ENCODE measurements at places on chromosomes 2 and 18.

- DNase-seq: no peak
Observed at GRCh38 chr2:150792780-150793300, 305.4 kb upstream of the RND3 start.

GRCh38 chr2:232741972-232742371 lies 34.4 kb downstream of the KCNJ13 start:
- no peak for DNase-seq

DNA sequence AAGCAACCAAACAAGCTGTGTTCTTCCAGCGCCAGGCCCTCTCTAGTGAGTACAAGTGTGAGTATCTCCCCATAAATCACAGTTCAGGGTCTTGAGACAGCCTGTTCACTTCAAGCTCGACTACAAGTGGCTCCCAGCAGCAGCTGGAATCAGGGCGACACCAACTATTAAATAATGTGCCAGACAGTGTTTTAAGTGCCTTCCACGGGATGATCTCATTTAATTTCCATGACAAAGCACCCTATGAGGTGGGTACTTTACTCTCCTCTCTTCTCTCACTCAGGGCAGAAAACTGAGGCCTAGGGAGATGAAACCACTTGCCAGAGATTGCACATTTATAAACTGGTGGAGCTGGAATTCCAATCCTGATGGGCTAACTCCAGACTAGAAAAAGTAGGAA lies 2.6 kb upstream of the FAM136A start:
- no peak for DNase-seq

- DNase-seq: no peak
Observed at GRCh38 chr2:234556848-234557573, 60.1 kb upstream of the ARL4C start.

GRCh38 chr2:38154395-38154794 lies 78.4 kb upstream of the CYP1B1 start:
- DNase-seq: no peak

GRCh38 chr18:74436158-74436769 lies 20.8 kb downstream of the DIPK1C start:
- no peak for DNase-seq

DNA sequence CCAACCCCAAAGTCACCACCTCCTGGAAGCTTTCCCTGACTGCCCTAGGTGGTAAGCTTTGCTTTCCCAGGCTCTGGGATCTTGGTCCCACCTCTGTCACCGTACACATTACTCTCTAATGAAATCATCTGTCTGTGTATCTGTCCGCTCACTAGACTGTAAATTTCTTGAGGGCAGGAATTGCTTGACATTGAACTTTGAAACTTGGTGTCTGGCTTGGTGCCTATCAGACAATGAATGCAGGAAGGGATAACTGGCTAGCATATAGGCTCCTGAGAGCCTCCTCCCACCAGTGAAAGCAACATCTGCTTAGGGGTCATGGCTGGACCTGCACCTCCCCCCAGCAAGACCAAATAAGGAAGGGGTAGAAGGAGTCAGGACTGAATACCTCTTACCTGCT lies 155.7 kb downstream of the TNS1 start:
- no peak for DNase-seq

GRCh38 chr2:112646102-112646719 lies 472 bp downstream of the SLC20A1 start:
- DNase-seq: no peak

- no peak for DNase-seq
Observed at GRCh38 chr2:11264818-11265217, 79.6 kb downstream of the ROCK2 start.

DNA sequence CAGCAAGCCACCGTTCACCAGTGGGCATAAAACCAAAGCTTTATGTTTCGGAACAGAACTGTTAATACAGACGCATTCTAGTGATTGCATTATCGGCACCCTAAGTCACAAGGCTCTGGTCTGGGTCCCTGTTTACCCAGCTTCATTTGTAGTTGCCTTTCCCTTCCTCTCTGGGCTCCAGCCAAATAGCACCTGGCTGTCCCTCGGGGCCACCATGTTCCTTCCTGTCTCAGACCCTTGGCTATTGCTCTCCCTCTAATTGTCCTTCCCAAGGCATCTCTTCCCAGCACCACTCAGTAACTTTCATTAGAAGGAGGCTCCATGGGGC lies 75.3 kb downstream of the SDC1 start:
- DNase-seq: no peak

DNA sequence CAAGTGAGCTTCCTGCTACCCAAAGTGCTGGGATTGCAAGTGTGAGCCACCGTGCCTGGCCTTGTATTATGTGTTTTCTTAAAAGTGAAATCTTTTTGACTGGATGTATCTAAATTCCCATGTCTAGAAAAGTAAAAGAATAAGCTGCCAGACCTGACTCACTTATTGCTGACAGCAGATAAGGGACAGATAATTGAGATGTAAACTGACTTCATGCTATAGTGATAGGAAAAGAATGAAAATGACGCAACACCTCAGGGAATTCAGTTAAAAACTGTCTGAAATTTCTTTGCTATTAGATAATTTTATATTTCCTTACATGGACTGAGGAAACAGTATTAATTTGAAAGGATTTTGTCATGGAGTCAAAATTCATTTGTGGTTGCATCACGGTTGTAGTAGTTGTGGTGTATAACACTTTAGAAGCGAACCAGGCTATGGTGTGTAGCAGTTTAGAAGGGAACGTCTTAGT lies 19.4 kb downstream of the TTC27 start:
- no peak for DNase-seq

DNA sequence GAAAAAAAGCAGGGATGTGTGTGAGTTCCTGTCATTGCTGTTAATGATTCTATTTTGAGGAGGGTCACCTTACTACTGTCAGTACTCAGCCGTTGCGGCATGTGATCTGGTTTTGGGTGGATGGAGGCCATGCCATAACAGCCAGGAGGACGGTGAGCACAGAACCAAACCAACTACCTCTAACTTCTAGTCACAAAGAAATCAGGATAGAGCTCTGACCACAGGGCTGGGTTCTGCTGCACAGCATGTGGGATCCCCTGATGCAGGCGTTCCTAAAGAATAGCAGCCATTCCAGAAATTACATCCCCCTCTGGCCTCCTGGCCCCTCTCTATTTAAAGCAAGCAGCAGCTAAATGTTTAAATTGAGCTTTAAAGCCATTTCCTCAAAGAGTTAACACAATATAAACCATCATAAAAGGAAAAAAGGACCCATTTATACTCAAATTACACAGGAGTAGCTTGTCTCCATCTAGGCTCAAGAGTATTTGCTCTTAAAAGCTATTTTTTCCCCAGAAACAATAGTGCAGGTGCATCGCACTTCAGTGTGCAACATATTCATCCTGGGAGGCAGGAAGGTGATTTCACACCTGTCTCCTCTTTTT lies 786.4 kb downstream of the RNF144A start:
- DNase-seq: no peak

DNA sequence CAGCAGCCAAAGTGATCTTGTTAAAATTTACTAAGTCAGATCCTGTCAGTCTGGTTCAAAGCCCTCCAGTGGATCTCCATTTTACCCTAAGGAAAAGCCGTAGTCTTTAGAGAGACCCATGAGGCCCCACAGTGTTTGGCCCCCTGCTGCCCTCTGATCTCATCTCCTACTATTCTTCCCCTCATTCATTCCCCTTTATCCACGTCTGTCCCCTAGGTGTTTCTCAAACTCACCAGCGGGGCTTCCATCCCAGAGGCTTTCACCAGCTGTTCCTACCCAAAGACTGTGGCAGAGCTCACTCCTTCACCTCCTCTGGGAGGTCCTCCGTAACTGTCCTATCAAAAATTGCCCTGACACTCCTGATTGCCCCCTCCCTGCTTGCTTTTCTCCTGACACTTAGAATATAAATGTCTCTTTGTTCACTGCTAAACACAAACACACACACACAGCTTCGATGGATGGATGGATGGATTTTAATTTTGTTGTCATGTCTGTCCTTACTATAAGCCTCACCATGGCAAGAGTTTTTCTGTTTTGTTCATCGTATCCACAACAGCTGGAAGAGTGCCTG lies 26.1 kb downstream of the LIMS1 start:
- no peak for DNase-seq

DNA sequence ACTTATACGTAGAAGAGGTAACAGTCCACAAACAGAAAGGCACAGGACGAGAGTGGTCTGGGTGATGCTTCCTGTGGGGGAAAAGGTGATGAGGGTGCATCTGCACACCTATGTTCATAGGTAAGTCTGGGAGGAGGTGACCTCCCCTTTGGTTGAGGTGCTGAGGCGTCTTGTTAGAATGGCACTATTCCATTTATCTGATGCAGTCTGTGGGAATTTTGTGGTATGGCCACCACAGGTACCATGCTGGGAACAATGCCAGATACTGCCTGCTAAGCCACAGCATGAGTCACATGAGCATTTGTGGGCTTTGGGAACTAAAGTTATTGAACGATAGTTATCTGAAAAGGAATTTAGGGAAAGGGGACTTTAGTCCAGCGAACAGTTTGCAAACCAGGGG lies 27.9 kb downstream of the IL37 start:
- DNase-seq: no peak

DNA sequence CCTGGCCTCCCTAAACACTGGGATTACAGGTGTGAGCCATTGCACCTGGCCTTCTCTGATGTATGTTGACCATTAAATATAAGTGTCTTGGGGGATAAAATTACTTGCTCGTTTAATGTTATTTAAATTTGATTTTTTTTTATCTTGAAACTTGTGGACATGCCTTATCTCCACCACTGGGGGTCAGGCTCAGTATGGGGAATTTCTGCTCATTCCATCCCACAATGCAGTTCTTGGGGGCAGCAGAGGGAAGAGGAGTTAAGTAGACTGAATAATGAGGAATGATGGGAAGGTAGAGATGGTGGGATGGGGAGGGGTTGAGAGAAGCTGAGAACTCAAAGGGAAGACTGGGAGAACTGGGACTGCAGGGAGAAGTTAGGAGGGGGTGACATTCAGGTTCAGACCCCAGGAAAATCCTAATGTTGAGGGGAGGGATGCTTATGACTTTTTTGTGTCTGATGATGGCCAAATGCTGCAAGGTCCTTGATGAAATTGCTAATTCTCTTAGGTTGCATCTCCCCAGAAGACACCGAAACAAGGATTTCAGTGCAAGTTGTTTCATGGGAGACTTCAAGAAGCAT lies 174.2 kb downstream of the MIB1 start:
- DNase-seq: no peak

DNA sequence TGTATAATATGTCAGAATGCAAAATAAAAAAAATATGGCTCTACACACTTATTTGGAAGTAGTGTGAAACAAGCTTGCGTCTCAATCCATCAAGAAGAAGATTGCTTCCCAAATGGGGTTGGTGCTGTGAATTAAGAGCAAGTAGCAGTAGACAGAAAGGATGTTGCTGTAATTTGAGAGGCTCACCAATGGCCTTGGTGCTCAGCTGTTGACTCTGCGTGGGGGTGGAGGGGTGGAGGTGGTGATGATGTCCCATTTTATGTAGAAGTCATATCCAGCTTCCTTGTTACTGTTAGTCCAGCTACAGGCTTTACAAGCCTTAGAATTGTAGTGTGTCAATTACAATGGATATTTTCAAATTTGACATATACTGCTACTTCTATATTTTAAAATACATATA lies 223.4 kb upstream of the RND3 start:
- no peak for DNase-seq

GRCh38 chr18:13216711-13217465 lies 1.7 kb upstream of the LDLRAD4 start:
- no peak for DNase-seq

- DNase-seq: no peak
Observed at GRCh38 chr18:63348508-63349136, 18.4 kb downstream of the KDSR start.

- no peak for DNase-seq
Observed at GRCh38 chr2:2039826-2040225, 291.2 kb downstream of the MYT1L start.

DNA sequence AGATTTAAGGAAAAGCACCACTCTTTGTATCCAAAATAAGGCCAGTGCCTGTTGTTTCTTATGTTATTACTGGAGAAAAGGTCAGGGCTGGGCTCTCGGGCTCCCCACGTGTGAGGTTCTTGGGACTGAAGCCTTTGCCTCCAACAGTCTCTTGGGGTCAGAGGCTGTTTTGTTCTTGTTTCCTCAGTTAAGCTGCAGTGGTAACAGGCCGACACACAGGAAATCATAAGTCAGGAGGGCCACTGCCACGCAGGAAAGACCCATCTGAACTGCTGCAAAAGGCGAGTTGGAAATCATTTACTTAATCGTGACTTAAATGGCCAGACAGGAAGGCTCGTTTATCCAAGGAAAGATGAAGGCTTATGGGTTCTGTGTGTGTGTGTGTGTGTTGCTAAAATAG lies 30.3 kb upstream of the IL37 start:
- no peak for DNase-seq

- DNase-seq: no peak
Observed at GRCh38 chr2:24203029-24203786, 28.4 kb downstream of the FAM228A start.

- DNase-seq: peak; percentile 27
Observed at GRCh38 chr2:240638512-240639160, 13.4 kb downstream of the GPR35 start.

GRCh38 chr2:65177751-65178442 lies 48.0 kb upstream of the RAB1A start:
- no peak for DNase-seq

GRCh38 chr2:467892-468647 lies 180.2 kb upstream of the ALKAL2 start:
- no peak for DNase-seq

GRCh38 chr2:160279813-160280465 lies 79.9 kb upstream of the ITGB6 start:
- DNase-seq: no peak

DNA sequence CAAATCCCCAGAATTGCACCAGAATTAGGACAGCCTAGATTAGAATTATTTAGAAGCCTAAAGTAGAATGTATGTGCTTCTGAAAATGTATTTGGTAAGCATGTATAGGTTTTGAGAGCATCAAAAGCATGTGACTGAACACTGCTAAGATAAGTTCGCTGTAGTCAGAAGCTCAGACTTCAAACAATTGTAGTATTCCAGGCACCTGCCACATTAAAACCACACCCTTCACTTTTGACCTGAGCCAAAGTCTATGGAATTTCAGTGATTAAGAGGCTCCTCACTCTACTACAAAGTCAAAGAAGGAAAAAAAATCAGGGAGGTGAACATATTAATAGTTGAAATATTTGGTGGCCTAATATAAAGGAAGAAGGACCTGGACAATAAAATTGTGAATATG lies 8.2 kb downstream of the KCNJ3 start:
- no peak for DNase-seq

GRCh38 chr2:233049194-233049761 lies 10.9 kb upstream of the INPP5D start:
- no peak for DNase-seq

GRCh38 chr2:143893371-143893770 lies 626.5 kb downstream of the ZEB2 start:
- no peak for DNase-seq

Data from Right ventricle myocardium inferior (tissue), 1 donor.